Endothelial cell (in vitro differentiated cells): ENCODE measurements at places on chromosomes 1 and 21.
A peak's percentile ranks its signal among the peaks of the same experiment; 100 is the strongest.

GRCh38 chr1:220594356-220594755 is 66.4 kb downstream of the MARK1 start:
- DNase-seq: no peak

GRCh38 chr1:51968632-51969031 is 21.9 kb downstream of the RAB3B start:
- DNase-seq: no peak

GRCh38 chr1:221873673-221874072 is 131.8 kb upstream of the DUSP10 start:
- DNase-seq: no peak

GRCh38 chr1:69305621-69306020 is 262.1 kb upstream of the LRRC7 start:
- peak; percentile 18 for DNase-seq

- DNase-seq: no peak
Observed at GRCh38 chr1:204434116-204434755, 22.6 kb upstream of the PPP1R15B start.

- DNase-seq: no peak
Observed at GRCh38 chr1:15756143-15757015, 2.2 kb upstream of the FBLIM1 start.

DNA sequence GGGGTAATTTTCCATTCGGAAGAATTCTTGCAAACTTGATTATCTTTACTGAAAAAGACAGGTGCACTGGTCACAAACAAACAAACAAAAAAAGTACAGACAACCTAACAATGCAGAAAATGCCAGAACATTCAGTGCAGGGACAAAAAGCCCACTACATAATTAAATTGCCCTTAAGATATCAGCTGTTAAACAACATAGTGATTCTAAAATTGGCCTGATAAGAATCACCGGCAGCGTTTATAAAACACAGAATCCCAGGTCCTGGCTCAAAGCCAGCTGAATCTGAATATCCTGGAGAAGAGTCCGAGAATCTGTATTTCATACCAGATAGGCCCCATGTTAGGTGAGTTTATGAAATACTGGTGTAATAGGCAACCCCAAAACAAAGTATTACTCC is 6.1 kb downstream of the PLPP3 start:
- DNase-seq: no peak

- DNase-seq: no peak
Observed at GRCh38 chr21:33059380-33059841, 10.5 kb upstream of the OLIG1 start.

GRCh38 chr1:65527707-65528503 is 107.4 kb downstream of the LEPR start:
- DNase-seq: no peak

DNA sequence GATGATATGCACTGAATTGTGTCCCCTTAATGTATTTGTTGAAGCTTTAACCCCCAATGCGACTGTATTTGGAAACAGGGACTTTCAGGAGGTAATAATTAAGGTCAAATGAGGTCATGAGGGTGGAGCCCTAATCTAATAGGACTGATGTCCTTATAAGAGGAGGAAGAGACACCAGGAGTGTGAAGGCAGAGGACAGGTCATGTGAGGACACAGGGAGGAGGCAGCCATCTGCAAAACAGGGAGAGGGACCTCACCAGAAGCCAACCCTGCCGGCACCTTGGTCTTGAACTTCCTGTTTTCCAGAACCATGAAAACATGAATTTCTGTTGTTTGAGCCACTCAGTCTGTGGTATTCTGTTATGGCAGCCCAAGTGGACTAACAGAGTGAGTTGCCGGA is 15.3 kb downstream of the SYF2 start:
- DNase-seq: no peak

DNA sequence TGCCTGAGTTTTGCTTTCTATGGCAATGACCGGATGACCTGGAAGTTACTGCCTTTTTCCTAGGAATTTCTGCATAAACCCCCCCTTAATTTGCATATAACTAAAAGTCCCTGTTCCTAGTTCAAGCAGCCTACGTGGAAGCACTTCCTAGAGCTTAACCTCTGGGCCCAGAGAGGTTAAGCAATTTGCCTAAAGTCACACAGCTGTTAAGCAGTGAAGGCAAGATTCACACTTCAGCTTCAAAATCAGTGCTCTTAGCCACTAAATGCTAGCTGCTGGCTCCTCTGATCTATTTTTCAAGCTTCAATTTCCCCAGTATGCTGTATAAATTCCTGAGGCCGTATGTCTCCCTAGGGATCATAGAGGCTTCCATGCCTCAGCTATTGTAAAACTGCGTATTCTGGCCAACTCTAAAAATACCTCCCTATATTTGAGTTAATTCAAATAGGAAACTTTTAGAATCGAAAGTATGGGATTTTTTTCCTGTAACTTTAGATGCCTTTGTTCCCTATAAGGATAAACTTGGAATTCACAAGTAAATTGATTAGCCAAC is 53.1 kb upstream of the CD5L start:
- no peak for DNase-seq

DNA sequence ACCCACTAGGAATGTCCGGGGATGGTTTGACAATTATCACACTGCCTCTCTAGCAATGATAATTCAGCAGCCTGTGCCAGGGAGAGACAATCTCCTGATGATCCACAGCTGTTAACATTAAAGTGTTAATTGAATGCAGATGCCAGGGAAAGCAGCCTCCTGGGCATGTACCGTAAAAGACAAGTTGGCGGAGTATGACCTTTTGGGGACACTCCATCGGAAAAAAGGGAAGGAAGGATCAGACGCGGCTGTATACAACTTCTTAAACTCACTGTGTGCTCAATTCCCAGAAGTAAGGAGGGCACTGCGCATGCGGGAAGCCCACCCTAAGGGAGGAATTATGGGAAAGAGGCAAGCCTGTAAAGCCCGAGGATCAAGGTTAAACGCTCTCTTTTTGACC is 62.6 kb downstream of the MAP3K7CL start:
- DNase-seq: no peak

DNA sequence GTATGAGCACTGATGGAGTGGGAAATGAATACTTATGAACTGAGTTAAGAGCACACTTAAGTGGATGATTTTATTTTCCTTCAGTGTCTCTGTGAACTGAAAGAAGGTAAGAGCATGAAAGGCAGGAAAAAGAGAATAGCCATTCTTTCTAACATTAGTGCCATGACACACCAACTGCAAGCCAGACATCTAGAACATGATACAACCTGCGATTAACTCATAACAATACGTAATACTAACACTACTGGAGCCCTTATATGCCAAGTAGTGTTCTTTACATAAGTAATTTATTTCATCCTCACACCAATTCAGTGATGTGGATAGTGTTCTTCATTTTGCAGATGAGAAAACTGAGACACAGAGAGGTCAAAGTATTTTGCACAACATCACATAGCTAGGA is 56.7 kb downstream of the PRRX1 start:
- DNase-seq: no peak
